ENCODE measurements at places on chromosomes 5 and 9. TPM values are rescaled to one million over a fixed set of nuclear protein-coding genes. Genes with fewer than 3 reads are reported as not detected.

DNA sequence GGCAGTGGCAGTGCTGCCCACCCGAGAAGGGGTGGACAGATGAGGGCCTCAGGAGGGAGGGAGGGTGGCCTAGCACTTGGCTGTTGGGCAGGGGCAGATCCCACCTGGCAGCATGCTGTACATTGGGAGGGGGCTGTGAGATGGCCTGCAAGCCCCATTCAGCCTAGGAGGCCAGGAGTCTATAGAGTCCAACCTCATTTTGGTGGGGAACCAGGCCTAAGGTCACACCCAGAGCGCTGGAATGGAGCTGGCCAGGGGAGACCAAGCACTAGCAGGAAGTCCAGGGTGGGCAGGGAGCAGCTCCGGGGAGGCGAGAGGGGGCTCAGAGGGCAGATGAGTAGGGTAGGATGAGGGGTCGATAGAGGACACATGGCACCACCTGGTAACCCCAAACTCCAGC is 22.9 kb downstream of the TRIM14 start:
- no peak for DNase-seq

GRCh38 chr9:107239474-107239873 is 43.6 kb upstream of the RAD23B start:
- DNase-seq = peak; percentile 63

- DNase-seq = no peak
These were observed 139.9 kb upstream of the ACOT12 start for GRCh38 chr5:81533629-81534405.

- DNase-seq = peak; percentile 39
These were observed 113.7 kb downstream of the LHFPL2 start for GRCh38 chr5:78534905-78535200.

DNA sequence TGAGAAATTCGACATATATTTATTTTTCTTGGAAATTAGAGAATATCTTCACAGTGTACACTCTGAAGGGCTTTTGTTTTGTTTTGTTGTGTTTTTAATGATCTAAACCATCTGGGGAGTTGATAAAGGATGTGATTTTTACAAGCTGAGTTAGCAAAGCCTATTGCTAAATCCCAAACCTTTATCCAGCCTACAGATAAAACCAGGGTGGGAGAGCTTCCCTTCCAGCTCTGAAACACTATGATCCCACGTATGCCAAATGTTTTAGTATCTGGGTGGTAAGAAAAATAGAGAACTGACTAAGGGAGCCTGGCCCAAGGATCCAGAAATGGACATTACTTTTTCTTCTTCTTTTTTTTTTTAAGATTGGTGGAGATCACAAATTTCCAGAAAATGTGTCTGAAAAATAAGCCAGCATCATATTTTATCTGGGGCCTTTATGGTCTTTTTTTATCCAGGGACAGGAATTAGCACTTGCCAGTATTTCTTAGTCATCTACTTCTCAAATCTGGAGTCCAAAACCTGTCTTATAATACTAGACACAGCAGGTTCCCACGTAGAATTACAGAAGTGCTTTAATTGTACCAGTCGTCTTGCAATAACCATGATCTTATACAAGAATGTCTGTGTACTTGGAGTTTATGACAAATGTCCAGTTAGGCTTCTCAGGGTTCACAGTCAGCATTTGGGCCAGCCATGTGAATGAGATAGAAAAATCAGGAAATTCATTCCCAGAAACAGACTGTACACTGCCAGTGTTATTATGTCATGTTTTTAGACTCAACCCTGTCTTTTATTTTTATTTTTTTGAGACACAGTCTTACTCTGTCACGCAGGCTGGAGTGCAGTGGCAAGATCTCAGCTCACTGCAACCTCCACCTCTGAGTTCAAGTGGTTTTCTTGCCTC is 290.8 kb upstream of the MPDZ start:
- DNase-seq = peak; percentile 74

- DNase-seq = no peak
These were observed 31.7 kb upstream of the CEP72 start for GRCh38 chr5:580436-580835.

GRCh38 chr9:131270171-131271015 is 5.9 kb downstream of the FAM78A start:
- no peak for DNase-seq

SRD5A1 gene
- 14.5 TPM for polyA plus RNA-seq

GLDC gene
- 0.73 TPM for polyA plus RNA-seq

PCDHB14 gene
- polyA plus RNA-seq = 0.86 TPM
